ENCODE measurements at places on chromosomes 2 and 18. TPM values are rescaled to one million over a fixed set of nuclear protein-coding genes. Genes with fewer than 3 reads are reported as not detected.

UGT1A6 gene
- 0.20 TPM for total RNA-seq

CXCR4 gene
- not detected for total RNA-seq

GRCh38 chr2:32825291-32825712 is 121.5 kb upstream of the LTBP1 start:
- DNase-seq, result peak; percentile 30

DNA sequence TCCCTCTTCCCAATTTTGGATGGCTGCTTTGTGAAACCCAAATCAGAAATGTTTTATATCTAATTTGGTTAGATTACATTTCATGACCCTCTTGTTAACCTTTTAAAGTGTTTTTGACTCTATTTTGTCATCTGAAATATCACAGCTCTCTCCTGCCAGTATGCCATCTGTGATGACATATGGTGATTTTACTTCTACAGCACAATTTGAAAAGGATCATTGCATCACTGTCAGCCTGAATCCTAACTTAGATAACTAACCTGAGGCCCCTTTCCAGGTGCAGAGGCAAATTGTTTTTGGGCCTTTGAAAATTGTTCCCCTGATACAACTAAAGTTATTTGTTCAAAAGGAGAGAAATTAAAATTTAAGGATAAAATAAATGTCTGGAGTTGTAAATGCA is 1023.4 kb upstream of the LRRTM1 start:
- DNase-seq, result no peak

DNA sequence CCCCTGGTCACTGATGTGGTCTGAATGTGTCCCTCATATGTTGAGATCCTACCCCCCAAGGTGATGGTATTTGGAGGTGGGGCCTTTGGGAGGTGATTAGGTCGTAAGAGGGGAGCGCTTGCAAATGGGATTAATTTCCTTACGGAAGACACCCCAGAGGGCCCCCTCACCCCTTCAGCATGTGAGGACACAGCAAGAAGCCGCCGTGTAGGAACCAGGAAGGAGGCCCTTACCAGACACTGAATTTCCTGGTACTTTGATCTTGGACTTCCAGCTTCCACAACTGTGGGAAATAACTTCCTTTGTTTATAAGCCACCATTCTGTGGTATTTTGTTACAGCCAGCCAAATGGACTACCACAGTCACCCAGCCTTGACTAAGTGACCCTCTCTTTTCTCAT is 35.9 kb downstream of the NCK2 start:
- no peak for DNase-seq

Measured in MG63 (cell line).